ENCODE measurements at places on chromosomes 1 and 21.

DNA sequence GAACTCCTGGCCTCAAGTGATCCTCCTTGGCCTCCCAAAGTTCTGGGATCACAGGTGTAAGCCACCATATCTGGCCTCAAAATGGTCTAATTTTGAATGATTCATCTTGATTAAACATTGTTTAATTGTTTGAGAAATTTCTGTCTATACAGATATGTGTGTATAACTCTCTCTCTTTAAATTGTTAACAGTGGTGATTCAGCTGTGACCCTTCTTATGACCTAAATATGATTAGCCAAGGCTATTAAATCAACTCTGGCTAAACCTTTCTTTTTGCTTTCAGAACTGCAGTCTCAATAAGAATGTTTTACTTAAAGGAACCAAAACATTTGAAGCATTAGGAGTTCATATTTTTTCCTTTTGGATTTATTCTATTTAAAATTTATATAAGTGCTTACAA is 19.2 kb upstream of the B3GALT5 start:
- DNase-seq, result no peak

DNA sequence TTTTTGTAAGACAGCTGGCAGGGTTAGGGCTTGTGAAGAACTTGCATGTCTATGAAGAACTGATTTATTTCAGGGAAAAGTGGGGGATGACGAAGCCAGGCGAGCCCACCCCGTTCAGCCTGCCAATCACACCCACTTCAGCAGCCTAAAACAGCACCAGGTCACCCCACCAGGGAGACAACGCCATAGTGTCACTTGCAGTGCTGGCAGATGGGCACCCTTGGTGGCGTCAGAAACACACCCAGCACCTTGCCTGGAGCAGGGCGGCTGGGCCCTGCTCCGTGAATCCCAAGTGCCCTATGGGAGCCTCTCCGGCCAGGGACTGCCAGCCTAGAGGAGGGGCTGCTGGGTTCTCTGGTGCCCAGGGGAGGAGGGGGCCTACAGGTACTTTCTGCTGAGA is 5.0 kb upstream of the NADK start:
- no peak for DNase-seq

DNA sequence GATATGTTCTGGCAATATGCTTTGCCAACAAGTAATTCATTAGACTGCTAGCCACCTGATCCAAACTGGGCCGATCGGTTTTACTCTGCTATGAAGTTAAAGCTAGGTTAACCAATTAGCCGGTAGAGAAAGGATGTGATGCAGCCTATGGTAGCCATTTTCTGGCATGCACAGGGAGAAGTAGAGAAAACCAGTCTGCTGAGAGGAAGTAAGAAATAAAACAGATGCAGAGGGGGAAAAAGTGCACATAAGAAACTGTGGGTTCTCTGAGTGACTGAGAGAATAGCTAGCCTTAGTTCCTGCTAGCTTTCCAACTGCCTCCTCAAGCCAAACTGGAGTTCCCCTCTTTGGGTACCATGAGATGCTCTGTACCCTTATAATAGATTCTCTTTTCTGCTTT is 52.8 kb downstream of the ARID4B start:
- DNase-seq, result no peak

GRCh38 chr1:20470194-20470593 is 15.8 kb downstream of the CAMK2N1 start:
- DNase-seq, result no peak

- no peak for DNase-seq
These were observed 33.3 kb downstream of the LRRC8B start for GRCh38 chr1:89557956-89558355.

- no peak for DNase-seq
These were observed 10.4 kb downstream of the EMC1 start for GRCh38 chr1:19240673-19241538.

- DNase-seq, result no peak
These were observed 7.4 kb upstream of the RGS13 start for GRCh38 chr1:192628396-192629057.

DNA sequence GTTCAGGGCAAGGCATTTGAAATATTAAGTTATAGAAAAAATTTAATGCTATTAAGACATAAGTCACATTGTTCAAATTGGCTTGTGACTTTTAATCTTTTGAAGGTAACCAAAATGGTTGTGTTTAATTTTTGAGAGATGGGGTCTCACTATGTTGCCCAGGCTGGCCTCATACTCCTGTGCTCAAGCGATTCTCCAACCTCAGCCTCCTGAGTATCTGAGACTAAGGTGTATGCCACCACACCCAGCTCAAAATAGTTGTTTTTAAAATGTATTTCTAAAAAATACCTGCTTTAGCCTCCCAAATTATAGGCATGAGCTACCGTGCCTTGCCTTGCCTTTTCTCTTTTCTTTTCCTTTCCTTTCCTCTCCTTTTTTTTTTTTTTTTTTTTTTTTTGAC is 26.0 kb upstream of the CHAF1B start:
- no peak for DNase-seq

GRCh38 chr1:224687465-224687864 is 71.3 kb downstream of the CNIH3 start:
- DNase-seq, result no peak

DNA sequence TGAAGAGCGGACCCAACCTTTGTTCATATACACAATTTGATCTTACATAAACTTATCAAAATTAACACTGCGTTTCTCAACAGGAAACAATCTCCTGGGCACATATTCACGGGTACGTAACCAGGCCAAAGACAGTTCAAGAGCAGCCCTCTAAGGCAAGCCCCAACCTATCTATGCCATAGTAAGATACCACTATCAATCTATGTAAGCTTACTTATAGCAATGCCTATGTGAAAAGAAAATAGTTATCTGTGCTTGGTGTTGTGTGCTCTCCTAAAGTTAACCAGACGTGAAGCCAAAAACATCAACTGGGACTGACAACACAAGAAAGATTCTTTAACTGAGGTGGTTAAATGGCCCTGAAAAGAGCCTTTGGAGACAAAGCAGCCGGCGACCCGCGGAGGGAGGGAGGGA is 49.4 kb upstream of the BOLA1 start:
- no peak for DNase-seq

DNA sequence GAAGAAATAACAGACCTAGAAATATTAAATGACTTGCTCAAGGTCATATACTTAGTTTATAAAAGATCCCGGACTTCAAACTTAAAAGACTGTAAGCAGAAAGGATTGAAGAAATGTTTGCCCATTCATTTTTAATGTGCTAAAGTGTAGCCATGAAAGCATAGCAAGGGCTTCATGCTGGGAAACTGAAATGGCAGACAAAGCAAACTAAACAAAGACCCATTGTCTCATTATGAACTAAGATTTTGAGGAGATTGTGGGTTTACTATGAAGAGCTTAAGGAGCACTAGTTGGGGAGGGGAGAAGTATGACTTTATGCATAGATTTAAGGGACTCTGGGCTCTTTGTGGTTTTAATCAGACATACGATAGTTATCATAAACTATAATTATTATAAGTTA is 26.3 kb downstream of the ADAMTS1 start:
- DNase-seq, result no peak

- DNase-seq, result no peak
These were observed 84.4 kb upstream of the HOOK1 start for GRCh38 chr1:59730302-59730701.

- DNase-seq, result no peak
These were observed 790 bp downstream of the TESK2 start for GRCh38 chr1:45490121-45490625.

DNA sequence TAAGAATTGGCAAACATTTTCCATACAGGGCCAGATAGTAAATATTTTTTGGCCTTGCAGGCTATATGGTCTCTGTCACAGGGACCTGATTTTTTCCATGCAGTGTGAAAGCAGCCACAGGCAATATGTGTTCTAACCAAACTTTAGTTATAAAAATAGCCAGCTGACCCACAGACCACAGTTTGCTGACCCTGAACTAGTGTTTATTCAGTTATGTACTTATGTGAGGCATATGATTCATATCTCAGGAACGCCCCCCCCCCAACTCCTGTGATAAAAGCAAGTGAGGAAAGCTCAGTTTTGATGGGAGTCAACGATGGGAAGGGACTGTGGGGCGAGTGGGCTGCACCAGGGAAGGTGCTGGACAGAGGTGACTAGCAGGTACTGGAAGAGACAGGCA is 80.1 kb downstream of the HMGB4 start:
- DNase-seq, result no peak

GRCh38 chr1:160131803-160132565 is 16.4 kb downstream of the ATP1A2 start:
- no peak for DNase-seq

All from 8988T (cell line).